Fibroblast of skin of back (primary cell): ENCODE measurements at places on chromosomes 11 and 22.

DNA sequence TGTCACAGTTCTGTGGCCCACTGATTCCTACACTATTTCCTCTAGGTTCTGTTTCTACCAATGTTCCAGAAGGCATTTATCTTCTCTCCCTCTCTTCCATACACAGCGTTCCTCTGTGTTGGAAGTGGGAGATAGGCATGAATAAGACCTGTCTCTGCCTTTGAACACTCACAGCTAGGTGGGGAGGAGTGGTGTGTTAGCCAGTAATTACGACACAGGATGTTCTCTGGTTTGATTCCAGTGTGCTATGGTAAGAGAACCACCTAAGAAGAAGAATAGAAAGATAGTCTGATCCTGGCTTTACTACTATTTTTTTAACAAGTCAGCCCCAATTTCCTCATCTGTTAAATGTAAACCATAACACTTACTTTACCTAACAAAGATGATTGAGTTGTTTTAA lies 200.2 kb upstream of the MTMR2 start:
- no peak for DNase-seq

DNA sequence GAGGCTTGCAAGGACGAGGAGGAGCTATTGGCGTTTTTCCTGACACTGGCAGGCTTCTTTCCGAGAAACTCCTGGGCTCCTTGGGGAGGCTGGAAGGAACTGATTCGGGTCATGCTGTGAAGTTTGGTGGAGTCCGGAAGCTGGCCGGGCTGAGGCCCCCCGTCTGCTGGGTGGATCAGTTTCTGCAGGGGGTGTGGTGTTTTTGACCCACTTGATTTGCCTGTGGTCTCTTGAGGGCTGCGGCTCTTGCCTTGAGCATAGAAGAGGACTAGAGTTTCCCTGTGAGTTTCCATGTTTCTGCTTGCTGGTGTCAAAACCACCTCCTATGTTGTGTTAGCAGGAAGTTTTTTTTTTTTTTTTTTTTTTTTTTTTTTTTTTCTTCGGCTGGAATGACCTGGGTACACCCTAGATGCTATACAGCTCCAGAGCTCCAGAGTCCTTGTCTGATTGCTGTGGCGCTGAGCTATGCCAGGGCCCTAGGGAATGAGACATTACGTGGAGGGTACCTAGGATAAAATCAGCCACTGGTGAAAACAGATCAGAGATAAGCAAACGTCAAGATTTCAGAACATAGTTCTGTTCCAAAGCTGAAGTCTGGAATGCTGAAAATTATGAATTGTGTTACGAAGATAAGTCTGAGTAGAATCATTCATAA lies 728 bp downstream of the TBC1D22A start:
- peak; percentile 34 for DNase-seq

- no peak for DNase-seq
Measured at GRCh38 chr22:18888115-18888514, 18.0 kb upstream of the DGCR6 start.

GRCh38 chr11:134409552-134410429 lies 2.3 kb downstream of the B3GAT1 start:
- no peak for DNase-seq

- peak; percentile 22 for DNase-seq
Measured at GRCh38 chr11:125070699-125071254, 7.7 kb downstream of the SLC37A2 start.

GRCh38 chr22:25637032-25637431 lies 72.6 kb downstream of the GRK3 start:
- no peak for DNase-seq

DNA sequence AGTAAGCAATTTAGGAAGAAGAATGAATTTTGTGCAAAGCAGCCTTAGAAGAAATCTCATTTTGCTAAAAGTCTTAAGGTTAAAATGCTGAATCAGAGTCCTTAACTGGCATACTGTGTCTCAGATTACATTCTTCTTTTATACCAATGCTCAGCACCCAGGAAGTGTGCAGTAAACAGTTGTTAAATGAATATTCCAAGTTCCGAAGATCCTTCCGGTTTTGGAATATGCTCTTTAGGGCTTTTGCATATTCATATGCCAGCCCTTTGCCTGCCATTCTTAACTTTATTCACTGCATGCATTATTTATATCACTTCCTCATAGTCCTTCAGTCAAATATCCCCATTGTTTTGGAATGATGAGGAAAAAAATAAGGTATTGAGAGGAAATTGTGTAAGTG lies 242.0 kb downstream of the DDX10 start:
- DNase-seq, result peak; percentile 32

DNA sequence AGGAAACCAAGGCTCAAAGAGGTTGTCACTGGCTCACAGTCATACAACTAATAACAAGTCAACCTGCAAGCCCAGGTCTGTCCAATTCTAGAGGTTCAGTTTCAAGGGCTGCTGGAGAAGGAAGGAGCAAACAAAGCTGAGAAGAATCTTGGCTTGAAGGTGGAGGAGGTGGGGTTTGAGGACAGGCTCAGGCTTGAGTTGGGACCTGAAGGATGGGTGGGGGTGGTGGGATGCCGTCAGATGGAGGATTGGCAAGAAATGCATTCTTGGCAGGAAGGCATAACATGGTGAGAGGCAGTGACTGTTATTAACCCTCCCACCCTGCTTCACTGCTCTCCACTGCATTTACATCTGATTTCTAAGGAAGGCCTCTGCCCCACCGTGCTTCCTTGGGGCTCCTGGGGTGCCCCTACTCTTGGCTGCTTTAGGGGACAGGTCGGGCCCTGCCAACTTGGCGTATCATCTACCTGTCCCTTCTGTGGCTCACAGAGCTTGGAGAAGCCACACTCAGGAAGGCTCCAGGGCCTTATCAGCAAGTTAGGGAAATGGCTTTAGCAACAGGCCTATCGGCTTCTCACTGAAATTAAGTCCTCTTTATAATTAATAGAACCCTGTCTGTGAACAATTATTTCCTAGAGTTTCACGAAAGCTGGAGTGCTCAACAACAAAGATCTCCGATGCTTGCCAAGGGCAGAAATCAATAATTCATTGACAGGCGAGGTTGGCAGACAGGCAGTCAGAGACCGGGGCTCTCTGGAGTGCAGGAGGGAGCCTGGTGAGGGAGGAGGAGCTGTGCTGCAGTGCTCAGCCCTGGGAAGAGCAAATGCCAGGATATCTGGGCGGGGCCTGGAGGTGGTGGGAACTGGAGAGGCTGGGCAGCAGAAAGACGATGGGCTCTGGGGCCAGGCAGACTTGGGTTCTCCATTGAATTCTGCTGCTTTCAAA lies 84.9 kb upstream of the NARS2 start:
- no peak for DNase-seq

- no peak for DNase-seq
Measured at GRCh38 chr11:131656839-131657211, 286.4 kb downstream of the NTM start.

- no peak for DNase-seq
Measured at GRCh38 chr11:116607027-116607426, 165.8 kb downstream of the BUD13 start.

- peak; percentile 83 for DNase-seq
Measured at GRCh38 chr11:29293825-29294224, 723.0 kb downstream of the KCNA4 start.

GRCh38 chr22:44933666-44934453 lies 75.9 kb downstream of the PHF21B start:
- no peak for DNase-seq

DNA sequence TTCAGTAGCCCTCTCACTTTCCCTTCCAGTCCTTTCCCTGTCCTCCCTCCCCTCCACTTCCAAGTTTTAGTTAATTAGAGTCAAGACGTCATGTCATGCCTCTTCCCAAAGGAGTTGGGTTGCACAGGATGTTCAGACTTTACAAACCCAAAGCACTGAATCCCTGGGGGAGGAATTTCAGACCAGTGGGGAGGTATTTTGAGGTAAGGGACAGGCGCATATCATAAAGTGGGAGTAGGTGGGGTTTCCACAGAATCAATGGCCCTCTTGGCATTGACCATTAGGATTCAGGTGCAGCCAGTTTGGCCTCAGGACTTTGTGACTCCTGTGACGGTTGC lies 733 bp upstream of the ACP2 start:
- no peak for DNase-seq

- DNase-seq, result no peak
Measured at GRCh38 chr11:75242722-75243600, 2.4 kb downstream of the TPBGL start.

DNA sequence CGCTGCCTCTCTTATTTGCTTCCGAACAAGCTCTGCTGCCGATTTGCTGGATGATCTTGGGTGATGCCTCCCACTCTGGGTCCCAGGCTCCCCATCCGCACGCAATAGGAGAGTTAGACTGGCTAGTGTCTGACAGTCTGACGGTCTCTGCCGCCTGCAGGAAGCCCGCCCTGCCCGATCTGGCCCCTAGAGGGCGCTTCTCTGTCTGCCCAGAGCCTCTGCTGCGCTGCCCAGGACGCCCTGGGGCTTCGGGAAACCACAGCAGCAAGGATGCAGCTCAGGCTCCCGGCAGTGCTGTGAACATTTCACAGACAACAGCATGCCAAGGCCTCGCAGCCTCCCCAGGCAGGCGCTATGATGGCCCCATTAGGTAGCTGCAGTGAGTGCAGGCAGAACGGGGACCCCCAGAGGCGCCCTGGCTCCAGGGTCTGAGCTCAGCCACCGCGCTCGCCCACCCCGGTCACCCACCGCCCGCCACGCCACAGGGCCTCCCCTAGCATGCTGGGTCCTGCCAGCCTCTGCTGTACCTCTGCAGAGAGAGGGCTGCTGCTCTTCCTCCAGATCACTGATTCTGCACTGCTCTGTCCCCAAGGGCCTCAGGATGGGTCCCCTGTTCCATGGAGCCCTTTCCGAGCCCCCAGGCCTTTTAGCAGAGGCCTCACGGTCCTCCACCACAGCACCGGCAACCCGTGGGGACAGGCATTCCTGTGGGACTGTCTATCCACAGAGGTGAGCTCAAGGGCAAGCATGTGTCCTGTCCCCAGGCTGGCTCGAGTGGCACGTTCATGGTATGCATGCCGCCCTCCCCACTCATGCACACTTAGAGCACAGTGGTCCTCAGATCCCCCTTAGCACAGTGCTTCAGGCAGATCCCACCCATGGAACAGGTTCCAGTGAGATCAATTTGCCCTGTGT lies 4.3 kb upstream of the BAIAP2L2 start:
- DNase-seq, result peak; percentile 75

- DNase-seq, result peak; percentile 27
Measured at GRCh38 chr11:121367001-121367843, 74.7 kb downstream of the SC5D start.

DNA sequence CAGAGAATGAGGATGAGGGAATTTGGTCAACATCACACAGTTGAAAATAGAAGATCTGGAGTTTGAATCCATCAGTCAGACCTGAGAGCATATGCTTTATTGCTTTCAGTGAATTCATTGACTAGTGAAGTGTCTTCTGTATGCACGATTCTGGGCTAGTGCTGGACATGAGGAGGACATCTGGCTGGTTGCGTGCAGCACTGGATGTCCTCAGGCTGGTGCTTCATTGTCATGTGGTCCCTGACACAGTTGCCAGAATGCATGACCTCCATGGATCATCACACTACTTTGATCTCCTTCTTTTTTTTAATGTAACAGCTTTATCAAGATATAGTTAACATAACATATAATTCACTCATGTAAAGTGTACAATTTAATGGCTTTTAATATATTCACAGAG lies 44.5 kb upstream of the MMP7 start:
- no peak for DNase-seq

- DNase-seq, result peak; percentile 54
Measured at GRCh38 chr11:13955971-13956421, 6.5 kb upstream of the SPON1 start.

DNA sequence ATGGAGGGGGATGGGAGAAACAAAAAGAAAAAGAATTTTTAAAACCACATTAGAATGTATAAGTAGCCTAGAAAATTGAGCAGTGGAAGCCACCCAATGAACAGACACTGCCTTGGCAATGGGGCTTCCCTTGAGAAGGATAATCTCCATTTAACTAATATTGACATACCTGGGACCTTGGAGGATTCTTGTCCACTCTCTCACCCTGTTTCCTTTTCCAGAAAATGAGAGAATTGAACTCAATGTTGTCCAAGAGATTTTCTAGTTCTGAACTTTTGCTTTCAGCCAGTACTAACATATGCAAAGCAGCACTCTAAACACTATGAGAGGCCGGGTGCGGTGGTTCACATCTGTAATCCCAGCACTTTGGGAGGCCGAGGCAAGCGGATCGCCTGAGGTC lies 524 bp downstream of the MS4A8 start:
- DNase-seq, result no peak

- DNase-seq, result no peak
Measured at GRCh38 chr11:35178067-35178805, 39.3 kb downstream of the CD44 start.

- no peak for DNase-seq
Measured at GRCh38 chr11:114522818-114523217, 36.9 kb downstream of the NXPE1 start.

GRCh38 chr11:19018901-19019300 lies 41.6 kb downstream of the MRGPRX2 start:
- DNase-seq, result no peak

- DNase-seq, result no peak
Measured at GRCh38 chr22:48485149-48486133, 1342.2 kb downstream of the BRD1 start.

DNA sequence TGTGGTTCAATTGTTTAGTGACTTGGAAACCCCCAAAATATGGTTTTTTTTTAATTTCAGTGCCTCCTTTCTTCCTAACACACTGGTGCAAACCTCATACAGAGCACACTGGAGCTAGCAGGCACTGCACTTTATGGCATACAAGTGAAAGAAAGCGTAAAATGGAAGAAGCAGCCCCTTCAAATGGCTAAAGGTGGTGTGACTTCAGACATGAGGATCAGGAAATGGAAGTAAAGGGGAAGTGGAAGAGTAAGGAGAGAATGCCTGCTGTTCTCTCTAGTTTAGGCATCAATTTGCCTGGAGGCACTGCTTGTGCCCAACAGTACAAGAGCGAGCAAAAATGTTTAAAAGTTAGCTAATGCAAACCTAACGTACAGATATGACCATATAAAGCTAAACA lies 5.7 kb downstream of the RSF1 start:
- no peak for DNase-seq

DNA sequence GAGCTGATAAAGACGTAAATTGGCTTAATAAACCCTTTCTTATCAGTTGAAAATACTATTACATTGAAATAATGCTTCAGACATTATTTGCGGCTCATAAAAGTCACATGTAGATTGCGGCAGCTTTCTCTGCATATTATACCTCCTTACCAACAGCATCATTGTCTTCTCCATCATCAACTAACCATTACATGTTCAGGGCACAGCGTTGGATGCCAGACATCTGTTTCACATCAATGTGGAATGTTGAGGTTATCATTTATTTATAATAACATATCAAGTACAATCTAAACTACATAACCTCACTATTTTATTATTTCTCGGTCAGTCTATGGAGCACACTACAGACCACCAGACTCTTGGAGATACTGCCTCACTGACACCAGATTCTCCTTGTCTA lies 573.8 kb upstream of the FAT3 start:
- DNase-seq, result no peak

GRCh38 chr22:19755722-19756287 lies 4.8 kb upstream of the TBX1 start:
- no peak for DNase-seq
